Mammary epithelial cell (primary cell): ENCODE measurements at places on chromosomes 5 and 9. TPM values are rescaled to one million over a fixed set of nuclear protein-coding genes. Genes with fewer than 3 reads are reported as not detected.

The IFNA8 gene
- total RNA-seq = not detected in 2 replicates

The CCDC180 gene
- 0.96 and 2.0 TPM in 2 replicates for total RNA-seq

The SPATA31E1 gene
- total RNA-seq = not detected

The HSDL2 gene
- total RNA-seq = 34.2 TPM

The PNPLA7 gene
- 1.2 and 1.7 TPM in 2 replicates for total RNA-seq

The IFNB1 gene
- not detected in 2 replicates for total RNA-seq

The ZDHHC12 gene
- total RNA-seq = 35.6 and 61.3 TPM in 2 replicates

The TMED7 gene
- 132 TPM for total RNA-seq

The RPP25L gene
- 31.7 and 44.8 TPM in 2 replicates for total RNA-seq

The ADAM19 gene
- total RNA-seq = 1.0 TPM

The RIMOC1 gene
- 16.7 TPM for total RNA-seq

The FOXD4 gene
- 0.67 TPM in 1 of 2 replicates, not detected in the other for total RNA-seq

The SYK gene
- 1.7 TPM for total RNA-seq

The CCL21 gene
- total RNA-seq = not detected

The ALDOB gene
- total RNA-seq = not detected in 2 replicates
